ENCODE measurements at places on chromosomes 4 and X.

DNA sequence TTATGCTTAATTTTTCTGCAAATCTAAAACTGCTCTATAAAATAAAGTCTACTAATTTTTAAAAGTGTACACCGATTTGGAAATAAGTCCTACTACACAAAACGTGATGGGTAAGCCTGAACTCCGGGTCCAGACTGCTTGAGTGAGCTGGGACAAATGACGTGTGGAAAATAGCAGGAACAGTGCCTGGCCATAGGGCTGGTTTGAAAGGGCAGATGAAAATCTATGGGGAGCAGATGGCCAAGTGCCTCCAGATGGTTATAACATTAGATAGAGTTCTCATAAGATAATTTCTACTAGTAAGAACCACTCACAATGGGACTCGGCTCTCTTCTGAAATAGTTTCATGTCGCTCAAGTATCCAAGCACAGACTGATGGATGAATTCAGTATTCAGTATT lies 52.5 kb downstream of the F11 start:
- DNase-seq = no peak

- DNase-seq = no peak
These were observed 105.1 kb upstream of the LIMCH1 start for GRCh38 chr4:41432881-41433280.

DNA sequence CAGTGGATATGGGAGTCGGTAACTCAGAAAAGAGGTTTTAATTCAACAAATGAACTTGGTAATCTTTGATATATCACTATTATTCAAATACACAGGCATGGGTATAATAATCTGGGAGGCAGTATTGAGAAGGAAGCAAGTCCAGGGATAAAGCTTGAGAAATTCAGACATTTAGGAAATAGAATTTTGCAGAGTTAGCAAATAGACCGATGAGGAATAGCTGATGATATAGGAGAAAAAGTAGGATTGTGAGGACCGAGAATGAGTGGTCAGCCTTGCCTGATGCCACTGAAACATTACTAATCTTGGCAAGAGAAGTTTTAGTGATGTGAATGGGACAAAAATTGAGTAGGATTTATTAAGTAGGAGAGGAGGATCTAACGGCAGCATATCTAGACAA lies 71.9 kb downstream of the TLL1 start:
- no peak for DNase-seq

GRCh38 chrX:13334491-13334890 lies 14.6 kb upstream of the ATXN3L start:
- no peak for DNase-seq

- DNase-seq = no peak
These were observed 4.2 kb upstream of the LEF1 start for GRCh38 chr4:108172753-108173598.

DNA sequence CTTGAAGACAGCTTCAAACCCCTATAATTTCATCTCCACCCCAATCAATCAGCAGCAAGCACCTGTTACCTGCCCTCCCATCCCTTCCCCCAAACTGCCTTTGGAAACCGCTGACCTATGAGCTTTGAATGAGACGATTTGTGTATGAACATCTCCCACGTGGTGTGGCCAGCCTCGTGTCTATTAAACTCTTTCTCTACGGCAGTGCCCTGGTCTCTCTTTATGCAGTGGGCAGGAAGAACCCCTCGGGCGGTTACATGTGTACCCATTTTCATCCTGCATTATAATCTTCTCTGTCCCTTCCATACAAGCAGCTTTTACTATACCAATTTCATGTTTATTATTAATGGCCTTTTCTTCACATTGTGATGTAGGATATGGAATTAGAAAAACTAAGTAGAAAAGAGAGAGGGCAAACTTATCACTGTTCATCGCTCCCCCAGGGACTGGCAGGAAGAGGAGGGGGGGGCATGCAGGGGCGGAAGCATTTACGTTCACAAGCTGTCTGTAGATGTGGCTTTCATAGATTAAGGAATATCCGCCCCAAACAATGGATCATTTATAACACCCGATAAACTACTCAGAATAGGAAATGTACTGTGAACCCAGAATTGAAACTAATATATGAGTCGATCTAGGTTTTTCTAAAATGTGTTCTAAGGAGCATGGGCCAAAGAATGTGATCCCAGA lies 95.5 kb upstream of the ZNF518B start:
- no peak for DNase-seq

DNA sequence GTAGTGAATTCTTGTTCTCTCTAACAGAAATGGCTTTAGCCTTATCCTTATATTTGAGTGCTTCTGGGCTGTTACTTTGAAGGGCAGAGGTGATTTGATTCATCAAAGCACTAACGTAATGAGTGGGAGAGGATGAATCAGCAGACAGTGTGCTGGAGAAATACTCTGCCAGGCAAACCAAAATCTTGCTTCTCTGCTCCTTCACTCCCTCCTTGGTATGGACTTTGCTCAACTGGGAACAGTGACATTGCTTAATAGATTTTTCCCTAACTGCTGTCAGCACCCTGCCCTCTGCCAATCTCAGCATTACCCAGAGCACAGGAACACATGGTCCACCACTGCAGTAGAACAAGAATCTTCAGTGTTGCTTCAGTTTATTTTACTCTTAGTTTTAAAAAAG lies 56.0 kb downstream of the PDLIM5 start:
- DNase-seq = no peak
